ENCODE measurements at places on chromosomes 4 and X. TPM values are rescaled to one million over a fixed set of nuclear protein-coding genes. Genes with fewer than 3 reads are reported as not detected.
A peak's percentile ranks its signal among the peaks of the same experiment; 100 is the strongest.

DNA sequence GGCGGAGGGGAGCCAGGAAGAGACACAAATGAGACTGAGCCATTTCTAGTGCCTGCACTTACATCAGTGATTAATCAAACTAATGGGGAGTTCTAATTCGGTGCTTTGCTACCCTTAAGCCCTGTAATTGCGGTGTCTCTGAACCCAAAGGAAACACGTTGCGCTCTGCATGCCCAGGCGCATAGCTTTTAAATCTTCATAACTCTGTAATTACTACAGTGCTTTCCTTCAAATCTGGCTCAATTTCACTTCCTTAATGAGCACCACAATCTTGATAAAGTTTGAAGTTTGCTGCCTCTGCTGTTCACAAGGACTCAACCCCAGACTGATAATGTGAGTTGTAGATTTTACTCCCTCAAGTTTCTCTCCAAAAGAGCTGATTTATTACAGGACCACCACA is 5.7 kb upstream of the NHS start:
- no peak for DNase-seq

The EIF1AX gene
- total RNA-seq, result 88.5 TPM

The GAB3 gene
- 18.1 TPM for total RNA-seq

The NPY2R gene
- total RNA-seq, result 0.08 TPM

The GPR34 gene
- total RNA-seq, result 22.0 TPM

The NR0B1 gene
- total RNA-seq, result not detected

GRCh38 chr4:11525085-11525484 is 96.4 kb upstream of the HS3ST1 start:
- no peak for DNase-seq

DNA sequence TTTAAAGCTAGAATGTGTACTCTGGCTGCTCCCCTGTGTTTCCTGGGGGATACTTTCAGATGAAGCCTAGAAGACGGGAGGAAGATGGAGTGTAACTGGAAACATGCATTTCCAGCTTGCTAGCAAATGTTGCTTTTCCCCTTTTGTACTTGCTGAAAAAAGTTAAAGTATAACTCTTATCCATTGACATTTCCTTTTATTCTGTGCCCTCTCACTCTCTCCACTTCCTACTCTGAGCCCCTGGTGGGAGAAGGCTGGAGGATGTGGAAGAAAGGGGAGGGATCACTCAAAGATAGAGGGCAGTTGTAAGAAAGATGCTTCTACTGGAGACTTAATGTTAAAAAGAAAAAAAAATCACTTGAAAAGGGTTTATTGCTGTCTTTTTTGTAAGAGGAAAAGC is 396.5 kb downstream of the DTHD1 start:
- no peak for DNase-seq

GRCh38 chr4:186485150-186485549 is 70.2 kb downstream of the MTNR1A start:
- DNase-seq, result no peak

- DNase-seq, result peak; percentile 91
Observed at GRCh38 chr4:155376387-155377268, at the start of gene MAP9. Gene MAP9, minus strand, starts transcription at chr4:155376965. Its CDS starts 1,115 bp downstream, at chr4:155375850.

The CSAG2 gene
- total RNA-seq, result not detected

DNA sequence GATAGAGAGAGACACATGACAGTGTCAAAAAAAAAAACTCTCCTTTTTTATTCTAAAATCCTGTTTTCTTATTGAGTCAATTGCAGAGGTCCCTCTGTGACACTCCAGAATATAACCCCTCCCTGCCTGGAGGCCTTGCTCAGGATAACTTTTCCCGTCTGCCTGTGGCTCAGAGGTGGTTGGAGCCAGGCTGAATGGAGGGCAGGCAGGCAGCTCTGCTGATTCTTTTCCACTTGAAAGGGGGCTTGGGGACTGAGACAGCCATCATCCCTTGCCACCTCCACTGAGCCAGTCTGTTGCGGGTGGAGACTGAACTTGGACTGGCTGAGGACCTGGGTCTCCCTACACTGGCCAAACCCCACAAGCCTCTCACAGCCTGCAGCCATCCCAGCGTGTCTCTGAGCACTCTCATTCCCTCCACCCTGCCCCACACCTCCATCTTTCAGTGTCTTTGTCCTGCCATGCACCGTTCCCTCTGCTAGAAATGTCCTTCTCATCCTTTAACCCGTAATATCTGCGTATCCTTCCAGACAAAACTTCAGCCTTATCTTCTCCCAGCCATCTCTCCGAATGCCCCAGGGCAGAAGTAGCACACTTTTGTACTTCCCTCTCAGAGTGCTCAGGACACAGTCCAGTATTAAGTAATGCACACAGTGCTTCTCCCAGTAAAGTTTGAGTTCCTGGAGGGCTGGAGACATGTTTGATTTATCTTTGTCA is 139.9 kb downstream of the CHIC2 start:
- DNase-seq, result no peak

- no peak for DNase-seq
Observed at GRCh38 chrX:635428-636090, 5.0 kb downstream of the SHOX start.

The GLRA2 gene
- not detected for total RNA-seq

GRCh38 chr4:13783800-13784411 is 156.4 kb upstream of the BOD1L1 start:
- DNase-seq, result no peak

GRCh38 chr4:98577956-98578355 is 80.5 kb downstream of the TSPAN5 start:
- DNase-seq, result no peak
